Dermis blood vessel endothelial cell (primary cell): ENCODE measurements at places on chromosomes 11 and 22. TPM values are rescaled to one million over a fixed set of nuclear protein-coding genes. Genes with fewer than 3 reads are reported as not detected.
A peak's percentile ranks its signal among the peaks of the same experiment; 100 is the strongest.

GRCh38 chr11:33900159-33900840 is 8.4 kb upstream of the LMO2 start:
- peak; percentile 54 for DNase-seq

DNA sequence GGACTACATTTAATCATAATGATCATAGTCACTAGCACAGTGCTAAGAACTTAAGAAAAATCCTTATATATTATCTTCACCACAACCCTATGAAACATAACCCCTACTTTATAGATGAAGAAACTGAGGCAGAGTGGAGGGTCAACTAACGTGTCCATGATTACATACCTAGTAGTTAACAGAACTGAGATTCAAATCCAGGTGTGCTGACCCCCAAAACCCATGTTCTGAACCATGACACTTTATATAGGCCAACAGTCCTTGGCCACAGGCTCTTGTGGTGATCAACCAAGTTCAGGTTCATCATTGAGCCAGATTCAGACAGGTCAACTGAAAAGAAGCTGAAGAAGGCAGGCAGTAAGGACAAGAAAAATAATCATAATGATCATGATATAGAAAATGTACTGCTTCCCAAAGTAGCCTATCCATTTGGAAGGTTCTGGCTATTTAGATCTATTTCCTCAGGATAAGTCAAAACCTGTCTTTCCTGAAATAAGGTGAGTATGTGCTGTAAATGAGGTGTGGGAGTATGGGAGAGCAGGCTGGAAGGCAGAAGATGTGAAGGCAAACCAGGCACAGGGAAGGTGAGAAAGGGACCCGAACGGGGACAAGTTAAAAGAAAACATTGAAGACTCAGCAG is 39.7 kb downstream of the MAPK1 start:
- DNase-seq: no peak

GRCh38 chr22:44755956-44756361 is 3.6 kb downstream of the ARHGAP8 start:
- no peak for DNase-seq

The PNPLA5 gene
- total RNA-seq: not detected in 2 replicates
